Kidney tubule cell (primary cell): ENCODE measurements at places on chromosomes 6 and 20.

DNA sequence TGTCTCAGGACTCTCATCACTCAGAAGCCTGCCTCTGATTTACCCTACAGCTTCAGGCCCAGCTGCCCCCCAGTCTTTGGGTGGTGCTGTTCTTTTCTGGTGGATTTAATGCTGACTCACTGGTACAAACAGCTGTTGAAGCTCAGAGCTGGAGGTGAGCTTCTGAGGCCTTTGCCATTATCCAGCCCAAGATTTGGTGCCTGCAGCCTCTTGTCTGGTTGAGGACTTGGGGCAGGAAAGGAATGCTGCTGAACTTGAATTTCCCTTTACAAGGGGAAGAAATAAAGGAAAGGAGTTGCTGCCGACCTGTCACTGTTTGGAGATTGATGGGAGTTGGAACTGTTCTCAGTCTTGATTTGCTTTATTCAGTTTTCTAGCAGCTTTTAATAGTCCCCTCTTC is 19.8 kb downstream of the ABCF1 start:
- peak; percentile 9 for DNase-seq

- no peak for DNase-seq
Measured at GRCh38 chr6:118700531-118700930, 49.1 kb upstream of the CEP85L start.

GRCh38 chr6:37693546-37694250 is 4.0 kb downstream of the MDGA1 start:
- no peak for DNase-seq

DNA sequence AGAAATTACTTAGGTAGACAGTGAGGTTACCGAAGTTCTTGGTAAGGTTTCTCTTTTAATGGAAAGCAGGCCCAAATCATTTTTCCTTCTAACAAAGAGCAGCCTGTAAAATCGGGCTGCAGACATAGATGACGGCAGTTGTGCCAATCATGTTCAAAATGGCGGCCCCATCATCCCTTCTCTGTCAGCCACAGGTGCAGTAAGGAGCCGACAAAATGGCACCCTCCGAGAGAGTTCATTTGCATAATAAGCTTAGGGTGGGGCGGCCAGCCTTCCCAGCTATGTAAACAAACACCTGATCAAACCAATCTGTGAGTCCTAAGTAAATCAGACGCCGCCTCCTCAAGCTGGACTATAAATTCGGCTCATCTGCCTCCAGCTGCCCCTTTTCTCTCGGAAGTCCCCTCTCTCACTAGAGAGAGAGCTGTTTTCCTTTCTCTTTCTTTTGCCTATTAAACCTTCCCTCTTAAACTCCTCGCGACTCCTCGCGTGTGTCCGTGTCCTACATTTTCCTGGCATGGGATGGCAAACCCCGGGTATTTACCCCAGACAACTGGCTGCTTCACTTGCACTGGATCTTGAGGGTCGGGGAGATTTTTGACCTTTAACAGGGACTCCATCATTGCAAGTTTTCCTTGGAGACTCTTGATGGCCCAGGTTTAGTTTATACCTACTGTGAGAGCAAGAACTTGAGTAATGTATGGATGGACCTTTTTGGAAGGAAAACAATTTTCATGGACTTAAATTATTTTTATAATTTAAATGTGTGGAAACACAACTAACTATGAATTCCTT is 8.9 kb upstream of the DDR1 start:
- DNase-seq = no peak

DNA sequence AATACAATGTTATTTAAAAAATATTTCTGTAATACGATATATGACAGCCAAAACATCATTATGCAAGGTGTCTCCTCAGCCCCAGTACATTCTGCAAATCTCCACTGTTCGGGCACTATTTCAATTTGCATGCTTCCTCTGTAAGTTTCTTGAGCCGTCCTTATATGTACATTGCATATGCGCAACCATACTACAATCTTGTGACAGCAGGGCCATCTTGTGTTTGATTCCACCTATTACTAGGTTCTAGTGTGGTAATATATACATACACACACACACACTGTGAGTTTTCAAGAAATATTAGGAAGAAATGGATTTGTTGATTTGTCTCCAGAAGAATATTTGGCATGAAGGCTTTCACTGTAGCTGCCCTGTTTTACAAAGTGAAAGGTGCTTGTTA is 9.8 kb downstream of the LYRM4 start:
- DNase-seq = no peak

GRCh38 chr6:41694815-41695526 is 40.4 kb downstream of the TFEB start:
- peak; percentile 72 for DNase-seq

DNA sequence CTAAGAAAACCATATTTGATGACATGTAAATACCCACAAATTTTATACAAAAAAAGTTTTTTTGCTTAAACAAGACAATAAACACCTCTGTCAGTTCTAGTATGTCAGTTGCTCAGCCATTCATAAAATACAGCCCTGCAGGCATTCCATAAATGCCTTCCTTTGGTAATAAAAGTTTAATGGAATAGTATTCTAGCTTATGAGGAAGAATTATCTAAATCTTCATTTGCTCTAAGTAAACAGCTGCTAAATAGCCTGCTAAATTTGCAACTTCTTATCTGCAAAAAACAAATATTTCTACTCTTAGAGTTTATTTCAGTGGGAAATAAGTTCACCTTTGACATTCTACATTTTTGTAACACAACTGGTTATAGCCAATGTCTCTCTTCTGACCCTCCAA is 108.8 kb downstream of the SMLR1 start:
- no peak for DNase-seq

- no peak for DNase-seq
Measured at GRCh38 chr6:98308564-98308963, 525.8 kb upstream of the POU3F2 start.

DNA sequence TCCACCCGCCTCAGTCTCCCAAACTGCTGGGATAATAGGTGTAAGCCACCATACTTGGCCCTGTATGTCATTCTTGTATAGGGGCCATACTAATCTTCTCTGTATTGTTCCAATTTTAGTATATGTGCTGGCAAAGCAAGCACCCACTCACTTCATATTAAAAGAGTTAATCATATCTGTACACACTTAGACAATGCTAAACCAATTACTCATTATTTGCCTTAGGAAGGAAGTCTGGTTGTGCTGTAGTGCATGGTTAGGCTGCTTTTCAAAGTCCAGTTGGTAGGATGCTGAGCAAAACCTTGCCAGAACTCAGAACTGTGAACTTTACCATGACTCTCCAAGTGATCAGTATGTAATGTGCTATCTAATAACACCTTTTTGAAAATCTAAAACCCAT is 88.6 kb downstream of the LIN28B start:
- peak; percentile 50 for DNase-seq
